ENCODE measurements at places on chromosomes 5 and 9.

DNA sequence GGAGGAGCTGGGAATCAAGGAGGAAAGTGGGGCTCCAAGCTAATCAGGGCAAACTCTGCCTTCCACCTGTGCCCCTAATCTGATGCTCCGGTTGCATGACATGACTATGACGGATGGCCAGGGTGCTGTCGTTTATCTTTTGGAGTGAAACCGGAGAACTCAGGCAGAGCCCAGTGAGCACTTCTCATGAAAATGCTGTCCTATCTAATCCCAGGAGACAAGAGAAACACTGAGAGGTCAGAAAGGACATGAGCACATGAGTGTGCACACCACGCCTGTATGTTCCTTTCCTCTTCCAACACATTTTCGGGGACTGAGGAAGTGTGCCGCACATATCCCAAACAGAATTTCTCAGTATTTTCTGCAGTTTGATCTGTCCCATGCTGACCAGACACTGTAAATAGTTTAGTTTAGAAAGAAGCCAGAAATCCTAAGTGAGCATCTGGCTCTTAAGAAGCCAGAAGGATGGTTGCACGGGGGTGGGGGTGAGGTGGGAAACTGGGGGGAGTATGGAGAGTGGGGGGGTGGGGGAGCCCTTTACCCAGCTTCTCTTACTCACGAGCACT is 217.1 kb downstream of the TSSK1B start:
- DNase-seq = no peak

DNA sequence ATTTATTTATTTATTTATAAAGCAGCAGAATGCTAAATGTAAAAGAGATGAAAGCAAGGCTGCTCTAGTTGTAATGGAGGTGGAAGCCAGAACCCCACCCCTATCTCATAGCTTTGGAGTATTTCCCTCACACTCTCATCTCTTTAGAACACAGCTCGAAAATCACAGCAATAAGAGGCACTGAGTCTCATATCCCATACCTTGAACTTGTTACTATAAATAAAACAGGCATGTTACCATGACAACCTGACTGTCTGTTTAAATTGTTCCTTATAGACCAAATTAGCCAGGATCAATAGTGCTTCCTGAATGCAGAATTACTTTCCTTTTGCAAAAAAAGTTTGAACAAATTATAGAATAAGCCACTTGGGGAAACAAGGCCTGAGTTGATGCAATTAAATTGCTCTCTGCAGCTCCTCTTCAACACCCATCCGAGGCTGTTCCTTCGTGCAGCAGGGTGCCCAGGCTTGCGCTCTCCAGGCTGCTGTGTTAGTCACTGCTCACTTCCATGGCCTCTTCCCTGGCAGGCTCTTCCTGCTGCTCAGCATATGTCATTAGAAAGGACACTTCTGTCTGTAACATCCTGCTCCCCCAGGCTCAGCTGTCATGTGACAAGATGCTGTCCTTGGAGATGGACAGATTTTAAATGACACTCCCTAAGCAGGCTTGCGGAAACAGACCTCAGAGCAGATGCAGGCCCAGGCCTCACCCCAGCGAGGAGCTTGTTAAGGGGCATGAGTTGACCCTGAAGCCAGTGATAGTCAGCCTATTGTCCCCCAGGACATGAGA is 120.2 kb downstream of the CARTPT start:
- no peak for DNase-seq

GRCh38 chr5:77925503-77925902 is 149.4 kb upstream of the TBCA start:
- no peak for DNase-seq

GRCh38 chr9:96379461-96379860 is 4.0 kb downstream of the SLC35D2 start:
- DNase-seq = no peak

GRCh38 chr5:40452874-40453624 is 226.7 kb upstream of the PTGER4 start:
- DNase-seq = no peak

- DNase-seq = no peak
These were observed 36.3 kb downstream of the FAM163B start for GRCh38 chr9:133572821-133573361.

DNA sequence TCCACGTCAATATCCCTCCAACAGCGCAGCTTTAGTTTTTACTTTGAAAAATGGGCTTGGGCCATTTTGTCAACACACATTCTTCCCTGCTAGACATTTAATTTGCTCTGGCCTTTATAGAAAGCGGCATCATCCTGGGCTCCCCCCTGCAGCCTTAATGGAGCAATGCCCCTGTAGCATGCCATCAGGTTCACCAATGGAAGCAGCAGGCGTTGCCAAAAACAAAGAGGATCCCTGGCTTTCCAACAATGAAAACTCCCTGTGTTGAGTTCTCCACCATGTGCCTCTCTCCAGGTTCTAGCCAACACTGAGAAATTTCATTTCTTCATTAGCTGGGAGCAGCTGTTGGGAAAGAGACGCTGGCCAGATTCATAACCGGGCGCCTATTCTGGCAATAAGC is 139.5 kb downstream of the ZNF622 start:
- no peak for DNase-seq

- no peak for DNase-seq
These were observed 31.3 kb downstream of the ADAMTS2 start for GRCh38 chr5:179313849-179314521.
